ENCODE measurements at places on chromosomes 1 and 21.

DNA sequence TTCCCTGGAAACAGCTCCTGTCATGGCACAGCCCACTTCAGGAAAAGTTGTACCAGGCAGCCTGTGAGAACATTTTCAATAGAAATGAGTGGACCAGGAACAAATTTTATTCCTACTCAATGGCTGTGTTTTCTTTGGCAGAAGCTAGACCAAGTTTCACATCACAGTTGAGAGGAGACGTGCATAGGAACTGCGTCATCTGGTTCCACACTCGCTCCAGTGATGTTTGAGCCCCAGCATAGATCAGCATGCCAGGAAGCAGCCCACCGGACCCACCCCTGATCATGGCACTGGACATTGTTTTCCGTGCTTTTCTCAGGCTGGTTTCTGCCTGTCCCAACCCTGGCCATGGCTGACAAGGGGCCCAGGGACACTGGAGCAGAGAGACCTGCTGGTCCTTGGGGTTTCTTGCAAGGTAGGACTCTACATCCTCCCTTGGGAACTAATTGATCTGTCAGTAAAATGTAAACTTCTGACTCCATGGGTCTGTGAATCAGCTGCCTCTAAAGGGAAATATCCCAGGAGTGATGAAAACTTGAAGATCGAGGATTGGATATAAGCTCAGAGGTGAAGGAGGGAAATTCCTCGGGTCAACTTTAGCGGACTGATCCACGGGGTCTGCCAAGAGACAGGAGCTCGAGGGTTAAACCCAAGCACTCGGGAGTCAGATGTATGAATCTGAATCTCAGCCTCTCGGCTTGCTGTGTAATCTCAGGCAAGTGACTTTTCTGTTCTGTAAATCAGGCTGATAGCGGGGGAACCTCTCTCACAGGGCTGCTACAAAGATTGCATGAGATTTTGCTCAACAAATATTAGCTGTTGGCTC is 35.7 kb downstream of the NEK2 start:
- no peak for DNase-seq

DNA sequence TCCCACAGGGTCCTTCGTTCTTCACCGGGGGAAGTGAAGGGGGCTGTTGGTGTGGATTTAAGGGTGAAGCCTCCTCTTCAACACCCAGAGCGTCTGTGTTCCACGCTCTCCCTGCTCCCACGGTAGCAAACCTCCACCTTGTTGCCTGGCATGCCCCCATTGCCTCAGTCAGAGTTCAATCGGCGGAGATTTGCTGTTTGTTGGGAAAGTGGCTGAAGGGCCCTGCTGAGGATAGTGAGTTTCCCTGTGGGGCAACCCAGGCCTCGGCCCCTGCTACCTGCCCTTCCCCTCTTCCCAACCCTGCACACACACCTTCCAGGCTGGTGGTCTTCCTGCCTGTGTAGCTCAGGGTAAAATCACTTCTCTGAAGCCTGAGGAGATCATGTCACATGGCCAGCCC is 60.5 kb downstream of the TOR1AIP2 start:
- no peak for DNase-seq

GRCh38 chr1:209899948-209900347 is 38.1 kb upstream of the SYT14 start:
- DNase-seq, result no peak

- no peak for DNase-seq
Measured at GRCh38 chr1:210940081-210940617, 193.8 kb downstream of the KCNH1 start.

- DNase-seq, result peak; percentile 41
Measured at GRCh38 chr1:47192458-47193384, 2.9 kb upstream of the PDZK1IP1 start.

GRCh38 chr21:44352253-44352860 is 1.1 kb upstream of the TRPM2 start:
- no peak for DNase-seq

DNA sequence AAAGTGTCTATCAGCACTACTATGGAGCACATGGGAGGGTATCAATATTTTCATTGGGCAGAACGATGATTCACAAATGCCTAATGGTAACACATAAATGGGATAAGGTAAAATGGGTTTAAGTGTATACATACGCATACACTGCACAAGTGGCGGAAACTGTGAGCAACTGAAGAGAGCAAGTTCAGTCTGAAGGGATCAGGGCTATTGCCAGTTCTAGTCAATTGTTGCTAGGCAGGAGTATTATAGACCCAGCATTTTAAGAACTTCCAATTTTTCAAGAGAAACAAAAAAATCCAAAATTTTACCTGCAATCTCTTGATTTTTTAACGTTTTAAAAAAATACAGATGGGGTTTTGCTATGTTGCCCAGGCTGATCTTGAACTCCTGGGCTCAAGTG is 23.1 kb downstream of the FOXJ3 start:
- no peak for DNase-seq

DNA sequence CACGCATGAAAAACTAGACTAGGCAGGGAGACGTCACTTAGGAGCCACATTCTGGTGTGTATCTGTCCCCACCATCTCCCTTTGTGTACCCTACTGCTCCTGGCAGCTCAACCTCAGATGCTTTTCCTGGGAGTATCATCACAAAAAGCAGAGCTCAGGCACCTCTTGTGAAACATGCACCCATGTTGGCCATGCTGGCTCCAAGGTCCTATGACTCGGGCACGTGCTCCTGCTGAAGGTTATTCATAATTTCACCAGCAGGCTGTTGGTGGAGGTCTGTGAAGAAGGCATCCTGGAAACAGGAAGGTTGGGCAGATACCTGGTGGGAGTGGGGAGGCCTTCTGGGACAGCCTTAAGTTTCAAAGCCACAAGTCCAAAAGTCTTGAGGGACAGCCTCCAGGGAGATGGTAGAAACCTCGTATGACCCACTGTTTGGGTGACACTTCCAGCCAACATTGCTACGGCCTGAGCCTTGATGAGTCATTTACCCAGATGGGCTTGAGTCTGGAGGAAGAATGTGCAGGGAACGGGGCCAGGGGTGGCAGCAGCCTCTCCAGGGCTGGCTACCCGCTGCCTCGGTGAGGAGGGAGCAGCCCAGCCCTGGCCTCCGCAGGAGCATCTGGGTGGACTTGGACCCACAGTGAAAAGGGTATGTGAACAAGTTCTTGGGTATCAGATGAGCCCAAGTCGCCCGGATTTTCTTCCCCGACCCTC is 75.8 kb downstream of the PGBD5 start:
- DNase-seq, result no peak

- peak; percentile 8 for DNase-seq
Measured at GRCh38 chr1:182671750-182672486, 12.5 kb downstream of the RGS8 start.

- no peak for DNase-seq
Measured at GRCh38 chr1:2060535-2060934, 10.3 kb downstream of the PRKCZ start.

DNA sequence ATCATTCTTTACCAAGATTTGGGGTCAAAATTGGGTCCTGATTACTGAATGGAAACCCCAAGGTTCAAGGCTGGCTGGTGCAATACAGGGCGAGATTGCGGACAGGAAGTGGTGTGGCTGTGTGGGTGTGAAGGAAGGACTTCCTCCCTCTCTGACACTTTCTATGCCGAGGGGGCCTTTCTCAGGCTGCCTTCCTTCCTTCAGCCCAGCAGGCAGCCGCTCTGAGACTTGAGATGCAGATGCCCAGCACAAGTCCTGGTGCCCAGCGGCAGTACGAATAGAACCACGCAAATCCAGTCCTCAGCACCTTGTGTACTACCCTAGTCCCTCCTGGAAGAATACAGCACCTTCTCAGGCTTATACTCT is 16.3 kb downstream of the BATF3 start:
- DNase-seq, result no peak

- DNase-seq, result no peak
Measured at GRCh38 chr1:9294910-9295636, 2.4 kb downstream of the SPSB1 start.

GRCh38 chr21:44522753-44523204 is 17.2 kb downstream of the KRTAP10-1 start:
- no peak for DNase-seq

DNA sequence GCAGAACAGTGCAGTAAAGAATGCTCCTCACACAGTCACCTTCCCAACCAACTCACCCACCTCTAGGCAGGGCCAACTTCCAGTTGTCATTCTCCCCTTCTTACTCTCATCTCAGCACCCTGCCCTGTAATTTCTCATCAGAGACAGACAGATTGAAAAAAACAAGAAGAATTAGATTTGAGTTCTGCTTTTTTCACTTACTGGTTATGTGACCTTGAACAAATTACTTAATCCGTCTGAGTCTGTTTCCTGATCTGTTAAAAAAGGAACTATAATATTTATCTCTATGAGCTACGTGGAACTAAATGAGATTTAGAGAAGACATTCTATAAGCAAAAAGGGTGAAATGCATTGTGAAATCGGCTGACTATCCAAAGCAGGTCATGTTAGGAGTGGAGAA is 330.3 kb downstream of the ZNF326 start:
- DNase-seq, result no peak

- DNase-seq, result no peak
Measured at GRCh38 chr21:40938611-40939010, 91.7 kb upstream of the DSCAM start.

GRCh38 chr1:180213401-180214170 is 16.5 kb upstream of the LHX4 start:
- DNase-seq, result no peak

DNA sequence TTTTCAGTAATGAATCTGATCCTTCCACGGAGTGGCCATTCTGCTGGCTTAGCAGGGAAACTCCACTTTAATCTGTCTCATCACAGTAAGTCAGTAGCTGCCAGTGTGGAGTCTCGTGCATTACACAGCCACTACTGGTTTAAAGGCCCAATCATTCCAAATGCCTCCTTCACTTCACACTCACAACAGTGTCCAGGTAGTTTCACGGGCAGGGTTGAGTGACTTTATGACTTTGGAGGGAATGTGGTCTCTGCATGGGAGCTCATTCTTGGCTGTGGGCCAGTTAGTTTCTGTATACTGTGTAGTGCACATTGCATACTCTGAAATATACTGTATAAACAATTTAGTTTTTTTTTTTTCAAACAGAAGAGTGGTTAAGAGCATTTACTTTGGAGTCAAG is 34.6 kb upstream of the C1orf87 start:
- no peak for DNase-seq

- DNase-seq, result peak; percentile 48
Measured at GRCh38 chr21:37380349-37381323, 14.1 kb downstream of the DYRK1A start.

- DNase-seq, result no peak
Measured at GRCh38 chr1:210750468-210750867, 383.5 kb downstream of the KCNH1 start.

DNA sequence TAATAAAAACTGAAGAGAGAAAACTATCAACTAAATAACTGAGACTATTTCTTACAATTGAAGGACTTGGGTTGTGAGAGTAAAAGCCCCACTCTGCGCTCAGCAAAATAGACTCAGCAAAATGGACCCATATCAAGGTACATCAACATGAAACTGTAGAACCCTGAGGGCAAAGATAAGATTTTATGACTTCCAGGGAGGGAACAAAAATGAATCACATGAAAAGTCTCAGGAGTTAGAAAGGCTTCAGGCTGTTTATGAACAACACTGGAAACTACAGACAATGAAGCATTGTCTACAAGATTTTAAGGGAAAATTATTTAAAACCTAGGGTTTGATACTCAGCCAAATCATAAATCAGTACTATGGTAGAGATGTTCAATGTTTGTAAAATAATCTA is 434.3 kb downstream of the PTPRC start:
- no peak for DNase-seq

- DNase-seq, result no peak
Measured at GRCh38 chr21:43719748-43720538, 1.0 kb downstream of the PDXK start.

GRCh38 chr1:231605149-231606100 is 21.2 kb upstream of the DISC1 start:
- no peak for DNase-seq

- no peak for DNase-seq
Measured at GRCh38 chr1:179824265-179824664, 53.3 kb downstream of the TOR1AIP2 start.

DNA sequence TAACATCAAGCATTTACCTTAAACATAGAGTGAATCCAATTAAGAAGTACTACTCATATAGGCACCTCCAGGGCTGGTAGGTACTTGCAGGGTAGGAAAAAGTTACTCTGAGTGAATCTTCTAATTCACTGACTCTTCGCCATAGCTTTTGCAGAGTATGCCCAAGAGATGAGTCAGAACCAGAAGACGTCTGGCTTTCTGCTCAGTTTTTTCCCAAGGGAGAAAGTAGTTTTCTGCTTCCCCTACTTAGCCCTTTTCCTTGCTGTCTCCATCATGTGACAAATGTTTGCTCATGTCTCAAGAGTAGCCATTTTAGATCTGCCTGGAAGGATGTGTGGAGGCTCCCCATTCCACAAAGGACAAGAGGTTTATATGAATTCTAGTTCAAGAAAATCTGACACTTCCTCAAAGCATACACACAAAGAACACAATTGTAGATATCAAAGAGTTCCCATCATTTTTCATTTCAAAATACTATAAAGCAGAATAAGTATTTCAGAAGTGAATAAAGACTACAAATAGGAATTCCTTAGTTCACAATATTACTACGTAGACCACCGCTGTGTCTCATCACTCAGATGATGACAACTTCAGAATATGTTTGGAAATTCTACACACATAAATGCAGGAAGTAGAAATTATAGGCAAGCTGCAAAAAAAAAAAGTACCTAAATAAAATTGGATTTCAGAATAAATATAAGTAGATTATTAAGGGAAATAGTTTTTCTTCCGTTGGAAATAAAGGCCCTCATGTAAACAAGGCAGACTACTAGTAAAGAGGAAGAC is 98.5 kb downstream of the ASH1L start:
- DNase-seq, result no peak

GRCh38 chr1:18108299-18109057 is 880 bp downstream of the IGSF21 start:
- no peak for DNase-seq

- DNase-seq, result no peak
Measured at GRCh38 chr1:212794561-212795014, 2.9 kb downstream of the TATDN3 start.

- no peak for DNase-seq
Measured at GRCh38 chr1:62585469-62586155, 11.7 kb upstream of the ANGPTL3 start.

DNA sequence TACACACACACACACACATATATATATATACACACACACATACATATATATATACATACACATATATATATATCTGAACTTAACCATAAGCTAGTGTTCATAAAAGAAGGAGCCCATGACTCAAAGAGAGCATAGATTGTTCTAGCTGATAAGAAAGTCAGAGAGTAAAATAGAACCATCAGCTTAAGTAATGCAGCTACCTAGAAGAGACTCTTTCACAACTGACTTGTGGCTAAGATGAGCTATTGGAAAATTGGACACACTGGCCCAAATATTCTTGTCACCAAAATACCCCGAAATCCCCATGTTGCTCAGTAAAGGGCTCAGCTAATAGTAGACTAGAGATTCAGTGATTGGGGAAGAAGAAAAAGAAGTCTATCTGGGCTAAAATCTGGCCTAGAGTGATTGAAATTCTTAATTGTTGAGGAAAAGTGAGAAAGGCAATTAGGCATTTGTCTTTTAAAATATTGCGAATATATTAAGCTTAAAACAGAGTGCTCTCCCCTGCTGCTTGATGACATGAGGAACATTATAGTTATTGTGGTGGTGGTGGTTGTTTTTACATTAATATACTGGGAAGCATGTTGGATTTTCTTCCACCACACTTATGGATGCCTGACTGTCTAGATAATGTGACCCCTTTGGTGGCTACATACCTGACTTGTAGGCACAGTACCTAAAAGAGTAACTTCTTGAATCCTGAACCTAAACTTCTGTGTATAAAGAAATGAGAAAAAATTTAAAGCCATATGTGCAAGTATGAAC is 6.3 kb downstream of the SLAMF1 start:
- no peak for DNase-seq

GRCh38 chr1:147628441-147628840 is 41.9 kb downstream of the ACP6 start:
- no peak for DNase-seq

- DNase-seq, result no peak
Measured at GRCh38 chr1:204255225-204255624, 41.4 kb upstream of the GOLT1A start.

Data from SHP77 (cell line).